ENCODE measurements at places on chromosomes 7 and 10.

DNA sequence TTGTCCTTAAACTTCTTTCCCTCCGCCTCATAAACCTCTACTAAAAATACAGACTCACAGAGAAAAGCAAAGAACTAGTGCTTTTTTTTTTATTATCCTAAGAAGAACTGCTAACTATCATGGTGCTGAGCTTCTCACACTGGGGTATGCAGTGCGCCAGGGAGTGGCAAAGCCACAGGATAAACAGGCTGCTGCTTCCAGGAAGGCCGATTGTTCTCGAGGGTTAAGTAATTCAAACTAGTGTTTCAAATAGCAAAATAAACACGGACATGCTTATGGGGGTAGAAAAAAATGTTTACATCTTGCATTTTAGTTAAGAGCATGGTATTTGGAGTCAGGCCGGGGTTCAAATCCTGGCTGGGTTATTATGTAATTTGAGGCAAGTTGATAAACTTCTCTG, 157.0 kb downstream of the TAX1BP1 start:
- no peak for DNase-seq

- DNase-seq: no peak
Measured at GRCh38 chr7:107659666-107660065, 962 bp upstream of the SLC26A4 start.

DNA sequence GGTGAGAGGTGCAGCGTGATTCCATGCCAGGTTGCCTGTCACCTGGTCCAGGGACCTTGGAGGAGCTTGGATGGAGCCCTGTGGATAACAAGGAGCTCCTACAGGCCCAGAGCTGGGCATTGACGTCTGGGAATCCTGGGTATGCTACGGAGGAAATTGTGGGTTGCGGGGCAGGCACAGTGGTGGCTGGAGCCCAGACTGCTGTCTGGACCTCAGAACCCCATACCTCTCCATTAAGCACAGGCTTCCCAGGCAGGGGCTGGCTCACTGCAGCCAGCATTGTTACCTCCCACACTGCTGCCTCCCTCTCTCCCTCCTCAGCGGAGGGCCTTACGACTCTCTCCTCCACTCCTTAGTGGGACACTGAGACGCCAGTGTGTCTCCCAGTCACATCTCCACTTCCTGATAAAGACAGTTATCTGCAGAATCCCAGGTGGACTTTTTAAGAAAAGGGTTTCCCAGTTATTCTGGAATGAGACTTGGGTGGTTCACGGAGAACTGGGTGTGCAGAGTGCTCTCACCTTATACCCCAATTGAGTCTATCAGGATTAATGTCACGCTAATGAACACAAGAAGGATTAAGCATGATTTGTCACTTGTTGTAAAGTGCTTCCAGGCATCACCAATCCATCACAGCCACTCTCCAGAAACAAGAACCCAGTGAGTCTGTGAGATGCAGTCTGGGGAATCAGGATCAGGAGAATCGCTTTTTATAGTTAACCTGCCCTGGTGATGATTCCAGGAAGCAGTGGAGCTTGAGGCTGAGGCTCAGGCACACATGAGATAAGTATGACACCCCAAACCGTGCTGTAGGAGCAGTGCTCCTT, 309.4 kb downstream of the RPS24 start:
- no peak for DNase-seq

GRCh38 chr10:4354382-4354812, 471.6 kb upstream of the AKR1E2 start:
- no peak for DNase-seq

- no peak for DNase-seq
Measured at GRCh38 chr10:31157123-31158010, 125.7 kb upstream of the ZNF438 start.

- no peak for DNase-seq
Measured at GRCh38 chr10:123348691-123349572, 194.7 kb downstream of the BUB3 start.

GRCh38 chr10:60234551-60234950, 155.1 kb downstream of the ANK3 start:
- no peak for DNase-seq

DNA sequence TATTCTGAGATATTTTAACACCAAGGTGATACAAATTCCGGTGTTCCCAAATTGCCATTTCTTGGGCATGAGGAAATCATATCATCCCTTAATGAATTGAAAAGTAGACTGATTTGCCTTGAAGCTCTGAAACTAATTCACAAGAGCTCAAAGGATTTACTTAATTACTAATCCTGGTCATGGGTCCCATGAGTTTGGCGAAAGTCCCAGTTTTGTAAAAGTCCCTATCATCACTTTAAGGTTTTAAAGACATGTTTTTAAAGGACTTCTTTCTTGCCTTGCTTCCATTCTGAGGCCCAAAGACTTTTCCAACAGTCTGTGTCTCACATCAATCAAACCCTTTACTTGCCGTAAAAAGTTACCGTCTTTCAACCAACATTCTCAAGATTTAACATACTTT, 377.9 kb downstream of the DNAJB9 start:
- no peak for DNase-seq

DNA sequence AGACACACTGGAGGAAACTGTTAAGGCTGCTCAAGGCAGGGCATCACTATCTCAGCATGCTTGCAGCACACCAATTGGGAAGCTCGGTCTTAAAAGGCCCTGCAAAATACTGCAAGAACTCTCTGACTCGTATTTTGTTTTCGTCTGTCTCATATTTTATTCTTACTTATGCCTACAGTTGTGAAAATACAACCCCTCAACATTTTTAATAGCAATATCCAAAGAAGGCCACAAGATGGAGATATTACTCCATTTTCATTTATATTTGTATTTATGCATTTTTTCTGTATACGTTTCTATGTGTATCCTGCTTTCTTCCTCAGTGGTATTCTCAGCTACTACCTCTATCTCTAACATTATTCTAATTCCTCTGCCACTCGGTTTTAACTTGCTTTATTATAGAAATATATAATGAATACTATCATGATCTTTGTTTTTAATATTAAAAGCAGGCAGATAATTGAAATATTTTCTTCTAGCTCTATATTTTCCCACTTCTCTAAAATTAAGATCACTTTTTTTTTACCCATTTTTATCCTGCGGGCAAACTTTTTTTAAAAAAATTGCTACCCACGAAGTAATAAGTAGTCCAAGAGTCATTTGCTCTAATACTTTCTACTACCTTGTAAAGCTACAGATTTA, 10.0 kb downstream of the DNAJC1 start:
- DNase-seq: no peak

DNA sequence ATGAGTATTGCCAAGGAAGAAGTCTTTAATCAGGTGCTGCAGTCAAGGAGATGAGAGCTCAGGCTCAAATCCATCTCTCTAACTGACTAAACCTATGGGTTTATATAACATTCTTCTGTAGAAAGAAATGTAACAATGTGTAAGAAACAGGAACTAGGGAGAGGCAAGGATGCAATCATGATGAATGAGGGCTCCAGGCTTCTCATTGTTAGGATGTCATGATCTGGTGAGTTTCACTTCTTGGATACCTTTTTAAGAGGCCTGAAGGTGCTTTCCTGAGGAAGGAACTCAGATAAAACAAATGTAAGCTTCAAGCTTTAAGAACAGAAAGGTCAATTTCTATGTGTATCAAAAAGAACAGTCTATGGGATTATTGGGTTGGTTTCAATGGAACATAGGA, 30.8 kb upstream of the SCIN start:
- DNase-seq: no peak

DNA sequence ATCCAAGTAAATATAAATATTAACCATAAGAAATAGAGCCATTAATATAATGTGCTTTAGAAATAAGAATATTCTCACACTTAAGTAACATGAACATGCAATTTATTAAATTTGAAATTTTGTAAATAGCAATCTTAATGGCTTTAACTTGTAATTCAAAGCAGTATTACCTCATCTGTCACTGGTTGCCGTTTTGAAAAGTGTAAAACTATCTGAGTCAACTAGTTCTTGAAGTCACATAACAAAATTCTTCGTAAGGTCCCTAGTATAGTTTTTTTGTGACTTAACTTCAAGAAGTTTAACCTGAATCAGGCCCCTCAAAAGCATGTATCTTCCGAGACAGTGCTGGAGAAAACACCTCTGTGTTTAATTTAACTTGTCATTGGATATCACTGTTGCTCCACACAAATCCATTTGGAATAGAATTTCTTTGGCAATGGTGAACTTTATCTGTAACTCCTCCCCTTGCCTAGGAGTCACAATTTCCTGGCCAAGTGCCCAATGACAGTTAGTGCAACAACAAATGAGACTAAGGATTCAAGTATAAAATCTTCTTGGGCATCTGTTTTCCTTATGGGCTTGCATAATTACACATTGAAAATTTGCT, 47.1 kb downstream of the NT5C2 start:
- DNase-seq: no peak

- DNase-seq: no peak
Measured at GRCh38 chr7:47375121-47375938, 206.6 kb downstream of the TNS3 start.

DNA sequence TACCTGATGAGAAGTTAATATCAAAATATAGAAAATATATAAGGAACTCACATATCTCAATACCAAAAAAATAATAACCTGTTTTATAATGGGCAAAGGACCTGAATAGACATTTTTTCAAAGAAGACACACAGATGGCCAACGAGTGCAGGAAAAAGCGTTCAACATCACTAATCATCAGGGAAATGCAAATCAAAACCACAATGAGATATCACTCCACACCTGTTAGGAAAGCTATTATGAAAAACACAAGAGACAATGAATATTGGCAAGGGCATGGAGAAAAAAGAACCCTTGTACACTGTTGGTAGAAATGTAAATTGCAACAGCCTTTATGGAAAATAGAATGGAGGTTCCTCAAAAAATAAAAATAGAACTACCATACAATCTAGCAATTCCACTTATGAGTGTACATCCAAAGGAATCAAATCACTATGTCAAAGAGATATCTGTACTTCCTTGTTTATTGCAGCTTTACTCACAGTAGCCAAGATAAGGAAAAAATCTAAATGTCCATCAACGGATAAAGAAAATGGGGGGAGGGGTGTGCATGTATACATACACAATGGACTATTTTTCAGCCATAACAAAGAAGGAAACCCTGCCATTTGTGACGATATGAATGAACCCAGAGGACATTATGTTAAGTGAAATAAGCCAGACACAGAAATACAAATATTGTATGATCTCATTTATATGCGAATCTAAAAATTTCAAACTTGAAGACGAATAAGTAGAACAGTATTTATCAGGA, 3.6 kb upstream of the ALOX5 start:
- DNase-seq: no peak

DNA sequence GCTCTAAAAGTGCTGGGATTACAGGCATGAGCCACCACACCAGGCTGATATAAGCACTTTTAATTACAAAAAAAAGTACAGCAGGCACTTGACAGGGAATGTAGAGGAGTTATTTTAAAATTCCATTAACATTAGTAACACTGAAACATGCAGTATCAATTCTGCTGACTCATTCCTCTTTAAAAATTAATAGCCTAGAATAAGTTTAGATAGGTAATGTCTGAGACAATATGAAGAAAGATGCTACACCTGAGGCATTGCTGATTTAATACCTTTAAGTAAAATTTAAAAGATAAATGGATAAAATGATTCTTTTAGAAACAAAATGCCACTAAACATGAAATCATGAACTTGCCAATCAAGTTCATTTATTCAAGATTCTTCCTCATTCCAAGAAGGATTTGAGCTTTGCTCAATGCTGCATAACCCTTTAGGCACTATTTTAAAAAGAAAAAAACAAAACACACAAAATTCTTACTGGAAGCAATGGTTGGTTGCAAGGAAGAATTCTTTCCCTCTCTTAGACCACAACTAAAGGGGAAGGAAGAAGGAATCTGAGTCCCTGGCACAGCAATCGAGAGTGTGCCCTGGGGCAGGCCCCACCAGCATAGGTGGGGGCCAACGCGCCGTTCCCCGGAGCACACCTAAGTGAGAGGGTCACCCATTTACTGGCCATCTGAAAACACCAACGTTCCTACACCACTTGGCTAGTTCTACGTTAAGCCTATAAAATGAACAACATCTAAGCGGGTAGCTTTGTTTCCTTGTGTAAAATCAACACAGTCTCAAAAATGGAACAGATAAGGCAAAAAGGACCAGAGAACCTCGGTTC, 26.6 kb downstream of the ESYT2 start:
- DNase-seq: no peak

- DNase-seq: peak; percentile 23
Measured at GRCh38 chr10:13847201-13847631, 260.5 kb downstream of the PRPF18 start.
